ENCODE measurements at places on chromosomes 3 and 15. TPM values are rescaled to one million over a fixed set of nuclear protein-coding genes. Genes with fewer than 3 reads are reported as not detected.

DNA sequence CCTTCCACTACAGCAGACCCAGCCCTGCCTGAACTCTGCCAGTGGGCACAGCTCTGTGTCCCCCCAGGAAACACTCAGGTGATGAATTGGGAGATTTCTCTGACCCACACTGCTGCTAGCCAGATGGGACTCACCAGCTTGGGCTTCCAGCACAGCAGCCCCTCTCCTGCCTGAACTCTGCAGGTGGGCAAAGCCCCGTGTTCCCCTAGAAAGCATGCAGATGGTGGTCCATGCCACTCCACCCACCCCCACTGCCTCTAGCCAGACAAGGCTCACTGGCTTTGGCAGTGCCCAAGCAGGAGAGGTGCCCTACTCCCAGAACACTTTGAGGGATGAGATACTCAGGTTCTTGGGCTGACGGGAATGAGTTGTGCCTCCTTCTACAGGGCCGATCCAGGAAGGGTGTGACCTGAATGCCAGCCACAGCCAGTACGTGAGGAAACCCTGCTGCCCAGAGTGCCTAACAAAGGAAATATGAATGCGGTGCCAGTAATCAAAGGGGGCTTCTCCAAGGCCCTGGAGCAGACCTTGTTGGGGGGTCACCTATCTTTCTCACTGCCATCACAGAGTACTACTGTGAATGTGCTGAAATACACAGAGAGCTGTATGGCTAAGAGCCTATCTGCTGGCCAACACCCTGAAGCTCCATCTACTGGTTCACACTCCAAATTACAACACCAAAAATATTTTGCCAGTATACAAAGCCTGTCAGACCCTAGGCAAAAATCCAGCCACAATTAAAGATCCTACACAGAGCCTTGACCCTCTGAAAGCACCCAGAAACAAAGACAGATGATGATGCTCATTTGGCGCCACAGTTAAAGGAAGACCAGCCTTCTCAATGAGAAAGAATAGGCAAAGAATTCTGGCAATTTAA lies 61.9 kb downstream of the BTLA start:
- no peak for DNase-seq

- DNase-seq, result no peak
Observed at GRCh38 chr3:197460002-197460401, 95.8 kb downstream of the BDH1 start.

DNA sequence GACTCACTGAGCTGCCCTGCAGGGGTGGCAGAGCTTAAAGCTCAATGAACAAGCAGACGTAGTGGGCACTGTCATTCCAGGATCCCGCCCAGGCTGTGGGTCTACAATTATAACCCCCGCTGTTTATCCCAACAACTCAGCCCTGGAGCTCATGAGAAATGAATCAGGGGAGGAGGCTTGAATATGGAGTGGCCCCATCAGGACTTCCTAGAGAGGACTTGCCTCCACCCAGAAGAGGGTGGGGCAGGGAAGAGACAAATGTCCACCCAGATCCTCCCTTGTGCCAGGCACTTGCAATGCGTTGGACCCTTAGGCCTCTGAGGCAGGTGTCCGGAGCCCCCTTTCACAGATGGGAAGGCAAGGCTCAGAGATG lies 33.0 kb downstream of the SLC6A20 start:
- DNase-seq, result no peak

DNA sequence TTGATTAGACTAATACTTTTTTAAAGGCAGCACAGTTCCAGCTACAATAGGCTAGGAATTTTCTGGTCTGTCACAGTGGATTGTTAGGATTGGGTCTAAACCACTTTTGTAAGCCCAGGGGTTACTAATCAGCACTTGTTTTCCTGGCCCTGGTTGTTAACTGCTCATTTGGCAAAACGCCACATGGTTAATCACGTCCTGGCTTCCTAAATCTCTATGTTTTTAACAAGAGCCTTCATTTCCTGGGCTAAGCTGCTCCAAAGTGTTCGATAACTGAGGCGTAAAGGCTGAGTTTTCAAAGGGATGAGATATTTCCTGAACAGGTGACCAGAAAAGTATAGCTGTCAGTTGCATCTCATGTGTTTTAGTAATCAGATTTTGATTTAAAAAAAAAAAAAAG lies 38.9 kb upstream of the CLRN1 start:
- DNase-seq, result no peak

The HSPBAP1 gene
- total RNA-seq, result 8.4 TPM

Data from mesenteric fat pad (tissue), 1 donor.